Nephron progenitor cell (in vitro differentiated cells): ENCODE measurements at places on chromosomes 2 and 18.

DNA sequence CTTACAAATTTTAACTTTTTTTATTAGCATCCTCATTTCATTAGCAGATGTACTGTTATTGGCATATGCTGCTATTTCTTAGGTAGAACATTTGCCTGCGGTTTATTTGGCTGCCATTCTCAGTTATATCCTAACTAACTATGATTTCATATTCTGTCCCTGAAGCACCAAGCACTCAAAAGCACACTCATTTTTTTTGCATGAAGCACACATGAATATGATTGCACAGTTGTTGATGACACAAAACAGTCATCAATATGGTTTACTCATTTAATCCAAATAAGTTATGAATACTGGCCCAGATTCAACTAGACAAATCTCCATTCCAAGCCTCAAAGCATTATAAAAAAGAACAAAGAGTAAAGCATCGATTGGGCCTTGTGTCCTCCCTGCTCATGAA lies 129.4 kb upstream of the CNTNAP5 start:
- no peak for DNase-seq

- no peak for DNase-seq
These were observed 72.2 kb downstream of the MAP2 start for GRCh38 chr2:209495855-209496585.

GRCh38 chr2:239932881-239933735 lies 92.0 kb downstream of the NDUFA10 start:
- DNase-seq, result no peak

DNA sequence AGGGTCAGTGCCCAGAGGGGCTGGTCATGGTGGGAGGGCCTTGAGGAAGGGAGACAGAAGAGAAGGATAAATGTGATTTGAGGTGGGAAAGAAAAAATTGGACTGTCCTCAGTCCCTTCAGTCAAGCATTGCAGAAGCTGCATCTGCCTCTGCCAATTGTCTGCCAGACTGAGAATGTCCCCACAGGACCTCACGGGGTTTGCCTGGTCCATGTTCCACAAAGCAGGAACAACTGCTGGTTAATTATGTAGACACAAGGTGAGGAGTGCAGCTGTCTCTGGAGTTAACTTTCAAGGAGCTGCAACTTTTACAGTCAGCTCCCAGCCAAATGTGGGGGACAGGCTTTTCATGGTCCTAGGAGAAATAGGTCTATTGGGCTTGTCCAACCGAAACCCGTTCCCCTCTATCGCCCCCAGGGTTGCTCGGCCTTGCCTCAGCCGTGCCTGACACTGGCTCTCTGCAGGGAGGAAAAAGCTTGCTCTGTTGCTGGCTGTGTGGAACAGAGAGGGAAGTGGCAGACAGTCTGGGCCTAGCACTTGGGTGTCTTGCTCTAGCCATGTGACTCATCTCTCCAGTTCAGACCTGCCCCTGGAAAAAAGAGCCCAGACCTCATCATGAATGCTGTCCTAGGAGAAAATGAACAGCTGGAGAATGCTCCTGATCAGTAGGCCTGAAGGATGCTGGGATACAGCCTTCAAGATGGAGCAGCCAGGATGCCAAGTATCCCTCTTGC lies 31.1 kb upstream of the PAX8 start:
- DNase-seq, result no peak

DNA sequence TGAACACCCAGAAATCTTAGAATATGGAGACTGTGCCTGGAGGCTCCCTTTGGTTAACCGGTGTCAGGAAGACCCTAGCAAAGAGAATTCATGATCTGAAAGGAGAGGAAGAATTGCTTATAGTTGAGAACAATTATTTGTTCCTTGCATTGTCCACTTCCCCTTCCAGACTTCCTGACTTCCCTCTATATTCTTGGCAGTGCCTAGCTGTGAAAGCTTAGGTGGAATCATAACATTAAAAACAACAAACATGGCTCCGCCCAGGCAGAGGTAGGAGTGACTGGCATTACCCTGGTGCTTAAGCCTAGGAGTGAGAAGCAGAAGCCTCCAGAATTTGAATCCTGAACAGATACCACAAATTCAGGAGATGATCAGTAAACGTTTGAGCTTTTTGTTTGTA lies 1.9 kb downstream of the TTL start:
- DNase-seq, result no peak

DNA sequence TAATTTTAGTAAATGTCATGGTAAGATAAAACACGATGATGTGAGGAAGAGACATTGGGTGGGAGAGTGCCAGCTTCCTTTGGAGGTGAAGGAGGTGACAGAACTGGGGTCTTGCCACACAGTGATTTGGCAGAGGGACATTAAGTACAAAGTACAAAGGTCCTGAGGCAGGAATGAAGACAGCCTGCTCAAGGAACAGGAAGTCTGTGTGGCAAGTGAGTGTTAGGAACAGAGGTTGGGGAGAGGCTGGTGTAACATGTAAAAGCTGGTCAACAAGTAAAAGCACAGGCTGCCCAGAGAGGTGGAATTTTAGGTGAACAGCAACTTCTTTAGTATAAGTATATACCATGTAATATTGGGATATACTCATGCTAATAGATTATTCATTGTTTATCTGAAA lies 73.1 kb downstream of the INPP5D start:
- DNase-seq, result no peak

DNA sequence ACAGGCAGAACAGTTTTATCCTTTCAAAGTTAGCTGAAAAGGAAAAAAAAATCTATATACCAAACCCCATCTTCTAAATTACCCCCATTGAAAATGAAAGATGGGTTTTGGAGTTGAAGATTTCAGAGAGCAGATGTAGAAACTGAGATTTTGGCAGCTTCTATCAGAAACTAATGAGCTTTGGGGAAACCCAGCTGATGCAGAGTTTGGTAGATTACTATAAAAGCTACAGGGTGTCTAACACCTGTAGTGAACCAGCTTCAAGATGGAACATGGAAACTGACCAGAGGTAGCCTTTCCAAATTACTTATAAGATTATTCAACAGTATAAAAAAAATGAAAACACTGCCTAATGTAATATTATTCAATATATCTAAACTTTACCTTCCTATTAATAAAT lies 583.1 kb downstream of the XIRP2 start:
- DNase-seq, result no peak

GRCh38 chr18:60188958-60189357 lies 183.6 kb downstream of the MC4R start:
- DNase-seq, result no peak

DNA sequence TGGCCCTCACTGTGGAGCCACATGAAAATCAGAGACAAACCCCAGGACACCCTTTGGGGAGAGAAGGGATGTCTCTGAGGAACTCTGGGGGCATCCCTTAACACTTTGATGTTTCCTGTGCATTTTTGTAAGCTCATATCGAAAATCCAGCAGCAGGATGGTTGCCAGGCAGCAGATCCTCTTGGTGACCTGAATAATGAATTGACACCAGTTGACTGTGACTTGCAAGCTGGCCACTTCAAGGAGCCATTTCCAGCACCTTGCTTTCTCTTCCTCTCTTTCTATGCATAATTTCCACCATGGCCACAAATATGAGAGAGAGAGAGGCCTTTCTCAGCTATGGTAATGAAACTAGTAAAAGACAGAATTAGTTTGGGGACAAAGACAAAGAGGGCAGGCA lies 91.7 kb downstream of the NRP2 start:
- no peak for DNase-seq

DNA sequence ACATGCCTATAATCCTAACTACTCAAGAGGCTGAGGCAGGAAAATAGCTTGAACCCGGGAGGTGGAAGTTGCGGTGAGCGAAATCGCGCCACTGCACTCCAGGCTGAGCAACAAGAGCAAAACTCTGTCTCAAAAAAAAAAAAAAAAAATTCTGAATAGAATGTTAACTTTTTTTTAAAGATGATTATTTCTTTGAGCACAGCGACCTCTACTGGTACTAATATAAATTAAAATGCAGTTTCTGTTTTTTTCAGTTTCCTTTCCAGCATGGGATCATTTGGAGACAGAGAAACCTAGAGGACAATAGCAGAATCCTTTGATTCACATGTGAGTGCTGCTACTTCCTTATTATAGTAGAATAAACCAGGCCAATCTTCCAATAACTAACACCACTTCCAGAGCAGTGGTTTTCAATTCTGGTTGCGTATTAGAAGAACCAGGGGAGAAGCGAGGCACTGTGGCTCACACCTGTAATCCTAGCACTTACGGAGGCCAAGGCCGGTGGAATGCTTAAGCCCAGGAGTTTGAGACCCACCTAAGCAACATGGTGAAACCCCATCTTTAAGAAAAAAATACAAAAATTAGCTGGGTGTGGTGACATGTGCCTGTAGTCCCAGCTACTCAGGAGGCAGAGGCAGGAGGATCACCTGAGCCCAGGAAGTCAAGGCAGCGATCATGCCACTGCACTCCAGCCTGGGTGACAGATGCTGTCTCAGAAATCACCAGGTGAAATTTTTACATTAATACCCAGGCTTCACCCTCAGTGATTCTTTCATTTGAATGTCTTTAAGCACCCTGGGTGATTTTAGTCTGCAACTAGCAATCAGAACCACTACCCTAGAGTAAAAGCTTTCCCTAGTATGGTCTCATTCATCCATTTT lies 10.1 kb downstream of the SRSF7 start:
- DNase-seq, result no peak

- DNase-seq, result no peak
These were observed 32.1 kb upstream of the MYO3B start for GRCh38 chr2:170145675-170146432.

DNA sequence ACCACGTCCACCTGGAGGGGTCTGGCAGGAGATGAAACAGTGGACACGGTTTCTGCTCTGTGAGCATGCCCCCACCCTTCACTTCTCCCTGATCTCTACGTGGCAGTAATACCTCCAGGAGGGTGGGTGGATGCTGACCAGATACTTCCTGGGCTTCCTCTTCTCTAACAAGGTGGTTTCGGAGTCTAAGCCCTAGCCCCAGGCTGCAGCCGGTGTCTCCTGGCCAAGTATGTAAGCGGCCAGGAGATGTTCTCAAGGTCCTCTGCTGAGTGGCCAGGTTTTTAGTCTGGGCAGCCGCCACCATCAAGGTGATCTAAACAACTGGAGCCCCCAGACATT lies 101.8 kb upstream of the ASB18 start:
- DNase-seq, result no peak

- DNase-seq, result no peak
These were observed 53.2 kb upstream of the CUL3 start for GRCh38 chr2:224638301-224638823.

DNA sequence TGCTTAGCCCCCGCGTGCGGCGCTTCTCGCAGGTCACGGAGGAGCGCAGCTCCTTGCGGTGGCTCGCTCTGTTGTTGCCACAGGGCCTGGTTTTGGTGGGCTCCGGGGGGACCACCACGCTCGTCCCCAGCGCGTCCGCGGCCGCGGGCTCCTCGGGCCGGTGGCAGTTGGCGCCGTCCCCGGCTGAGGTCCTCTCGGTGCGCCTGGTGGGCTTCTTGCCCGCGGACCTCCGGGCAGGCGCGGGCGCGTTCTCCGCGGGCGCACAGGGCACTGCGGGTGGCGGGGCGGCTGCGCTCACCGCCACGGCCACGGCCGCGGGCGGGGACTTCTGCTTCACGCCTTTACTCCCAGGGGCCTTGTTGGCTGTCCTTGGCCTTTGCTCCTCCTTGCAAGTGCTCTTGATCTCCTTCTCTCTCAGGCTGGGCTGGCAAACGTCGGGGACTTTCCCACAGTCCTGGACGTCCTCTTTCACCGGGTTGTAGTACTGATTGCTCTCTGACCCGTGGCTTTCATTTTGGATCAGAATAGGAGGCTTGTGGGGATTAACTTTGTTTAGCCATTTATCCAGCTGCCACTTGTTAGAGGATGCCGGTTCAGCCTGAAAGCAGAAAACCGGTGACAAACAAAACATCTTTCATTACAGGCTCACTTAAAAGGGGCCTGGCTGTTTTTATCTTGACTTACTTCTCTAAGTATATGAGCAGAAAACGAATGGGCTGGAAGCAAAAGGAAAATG lies 104.0 kb upstream of the REV1 start:
- no peak for DNase-seq
